Panc1 (cell line): ENCODE measurements at places on chromosomes 6 and 20. TPM values are rescaled to one million over a fixed set of nuclear protein-coding genes. Genes with fewer than 3 reads are reported as not detected.

- no peak overlapping the region for H3K4me3 ChIP-seq
- H3K27me3 ChIP-seq = peaks cover 4% of the 10 kb centered on the region; the same call in 1 of the 2 replicates
- no peak for DNase-seq
- no peaks in the 10 kb centered on the region for H3K4me1 ChIP-seq
- no peaks in the 10 kb centered on the region for H3K36me3 ChIP-seq
Measured at GRCh38 chr6:89542081-89542857, 96.3 kb downstream of the LYRM2 start.

LPIN3 gene
- total RNA-seq = 21.0 TPM

DNA sequence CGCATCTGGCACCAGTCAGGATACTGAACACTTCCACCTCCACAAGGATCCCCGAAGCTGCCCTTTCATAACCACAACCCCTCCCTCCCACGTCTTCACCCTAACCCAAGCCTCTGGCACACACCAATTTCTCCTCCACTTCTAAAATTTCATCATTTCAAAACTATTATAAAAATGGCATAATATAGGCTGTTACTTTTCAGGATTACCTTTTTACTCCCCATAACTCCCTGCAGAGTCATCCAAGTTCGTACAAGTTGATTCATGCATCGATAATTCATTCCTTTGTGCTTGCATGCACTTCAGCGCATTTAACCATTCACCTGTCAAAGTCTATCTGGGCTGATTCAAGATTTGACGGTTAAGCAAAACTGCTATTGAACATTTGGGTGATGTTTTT lies 30.6 kb upstream of the LY86 start:
- H3K4me1 ChIP-seq = no peaks in the 10 kb centered on the region
- H3K27me3 ChIP-seq = peaks cover 15% of the 10 kb centered on the region; the same call in 1 of the 2 replicates
- no peak overlapping the region for H3K4me3 ChIP-seq
- no peak for DNase-seq
- H3K27ac ChIP-seq = no peak overlapping the region

DNA sequence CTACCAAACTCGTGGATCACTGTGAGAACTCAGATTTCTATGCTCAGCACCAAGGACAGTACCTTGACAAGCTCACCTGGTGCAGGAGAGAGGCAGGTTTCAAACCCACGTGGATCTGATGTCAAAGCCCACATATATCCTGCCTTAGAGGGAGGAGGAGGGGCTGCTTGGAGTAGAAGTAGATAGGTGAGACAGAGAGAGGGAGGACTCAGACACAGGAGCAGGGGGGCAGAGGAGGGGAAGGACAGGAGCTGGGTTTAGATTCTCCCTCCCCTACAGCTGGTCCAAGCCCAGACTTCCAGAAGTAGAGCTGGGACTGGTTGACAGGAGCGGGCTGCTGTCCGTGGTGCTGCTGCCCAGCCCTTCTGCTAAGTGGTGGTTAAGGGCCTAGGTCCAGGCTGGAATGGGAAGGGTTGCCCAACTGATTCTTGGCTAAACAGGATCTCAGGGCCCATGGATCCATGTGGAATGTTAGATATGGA lies 77.5 kb downstream of the CDH22 start:
- H3K4me3 ChIP-seq = no peak overlapping the region
- no peaks in the 10 kb centered on the region for H3K4me1 ChIP-seq
- H3K27me3 ChIP-seq = peaks cover 12% of the 10 kb centered on the region
- no peaks in the 10 kb centered on the region for H3K36me3 ChIP-seq
- no peak overlapping the region for H3K27ac ChIP-seq
- DNase-seq = no peak

ARMH2 gene
- total RNA-seq = not detected
